Muscle of leg (tissue), 16 donors: ENCODE measurements at places on chromosomes 7 and 10. TPM values are rescaled to one million over a fixed set of nuclear protein-coding genes. Genes with fewer than 3 reads are reported as not detected.

Gene RAB11FIP2
- total RNA-seq = 28.6 TPM

Gene PYROXD2
- 8.8 TPM for total RNA-seq

DNA sequence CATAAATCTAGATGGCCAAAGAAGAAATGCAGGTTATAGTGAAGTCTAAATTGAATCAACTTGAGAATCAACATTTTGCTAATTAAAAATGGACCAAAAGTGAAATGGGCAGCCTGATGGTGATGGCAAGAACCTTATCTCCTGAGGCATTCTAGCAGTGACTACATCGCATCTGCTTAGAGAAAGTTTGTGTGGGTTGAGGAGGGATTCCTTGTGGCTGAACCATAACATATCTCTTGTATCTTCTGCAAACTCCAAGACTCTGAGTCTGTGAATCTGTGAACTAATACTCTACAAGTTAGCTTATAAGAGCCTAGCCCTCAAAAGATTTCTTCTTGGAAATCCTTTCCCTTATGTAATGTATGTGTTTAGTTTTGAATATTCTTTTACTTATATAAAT is 85.6 kb downstream of the PRKG1 start:
- no peak for DNase-seq

DNA sequence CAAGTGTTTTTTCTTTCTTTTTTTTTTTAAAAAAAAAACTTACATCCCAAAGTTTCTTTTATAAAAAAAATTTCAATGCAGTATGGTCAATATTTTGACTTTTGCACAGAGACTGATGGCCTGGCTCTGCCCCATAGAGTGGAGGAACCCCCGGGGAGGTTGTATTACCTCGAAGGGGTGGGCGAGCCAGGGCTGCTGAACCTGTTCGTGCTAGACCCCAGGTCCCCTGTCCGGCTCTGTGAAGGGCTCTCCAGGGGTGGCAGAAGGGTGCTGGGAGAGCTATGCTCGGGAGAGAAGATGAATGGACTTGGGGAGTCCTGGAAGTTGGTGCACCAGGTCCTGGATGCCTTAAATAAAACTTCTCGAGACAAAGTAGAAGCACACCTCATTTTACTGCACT is 446.4 kb upstream of the KLF6 start:
- no peak for DNase-seq

DNA sequence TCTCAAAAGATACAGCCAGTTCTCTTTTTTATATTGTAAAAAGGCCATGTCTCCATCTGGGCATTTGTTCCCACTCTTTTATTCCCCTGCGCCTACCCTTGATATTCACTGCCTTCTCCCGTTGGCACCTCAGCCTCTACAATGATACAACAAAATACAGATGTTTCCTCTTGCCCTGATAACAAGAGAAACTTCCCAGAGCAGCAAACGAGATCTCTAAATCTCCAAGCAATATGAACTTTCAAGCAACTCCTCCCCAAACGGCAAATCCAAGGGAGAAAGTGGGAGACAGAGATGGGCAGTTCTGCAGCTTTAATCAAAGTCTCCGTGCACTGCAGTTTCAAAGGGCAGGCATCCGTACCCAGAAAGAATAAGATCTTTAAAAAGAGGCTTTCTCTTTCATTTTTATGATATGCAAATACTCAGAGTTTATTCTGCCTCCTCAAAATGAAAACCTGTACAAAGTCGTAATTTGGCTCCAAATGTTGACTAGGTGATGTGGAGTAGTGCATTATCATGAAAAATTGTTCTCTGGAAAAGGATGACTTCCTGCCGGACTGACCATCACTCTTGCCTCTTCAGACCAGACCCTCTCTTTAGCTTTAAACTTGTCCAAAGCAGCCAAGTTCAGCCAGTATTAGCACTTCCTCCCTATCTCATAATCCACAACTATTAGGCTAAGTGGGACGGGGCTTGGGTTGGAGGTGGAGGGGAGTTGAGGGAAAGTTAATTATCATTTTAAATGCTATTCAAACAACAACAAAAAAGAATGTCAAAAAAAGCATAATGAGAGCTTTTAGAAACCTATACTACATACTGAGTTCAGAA is 682 bp downstream of the HGF start:
- peak; percentile 30 for DNase-seq

Gene CDC14C
- total RNA-seq = 0.04 TPM

Gene MOGAT3
- not detected for total RNA-seq

Gene AKR1D1
- not detected for total RNA-seq

Gene PDK4
- 13.6 TPM for total RNA-seq

Gene CREB5
- total RNA-seq = 22.7 TPM

DNA sequence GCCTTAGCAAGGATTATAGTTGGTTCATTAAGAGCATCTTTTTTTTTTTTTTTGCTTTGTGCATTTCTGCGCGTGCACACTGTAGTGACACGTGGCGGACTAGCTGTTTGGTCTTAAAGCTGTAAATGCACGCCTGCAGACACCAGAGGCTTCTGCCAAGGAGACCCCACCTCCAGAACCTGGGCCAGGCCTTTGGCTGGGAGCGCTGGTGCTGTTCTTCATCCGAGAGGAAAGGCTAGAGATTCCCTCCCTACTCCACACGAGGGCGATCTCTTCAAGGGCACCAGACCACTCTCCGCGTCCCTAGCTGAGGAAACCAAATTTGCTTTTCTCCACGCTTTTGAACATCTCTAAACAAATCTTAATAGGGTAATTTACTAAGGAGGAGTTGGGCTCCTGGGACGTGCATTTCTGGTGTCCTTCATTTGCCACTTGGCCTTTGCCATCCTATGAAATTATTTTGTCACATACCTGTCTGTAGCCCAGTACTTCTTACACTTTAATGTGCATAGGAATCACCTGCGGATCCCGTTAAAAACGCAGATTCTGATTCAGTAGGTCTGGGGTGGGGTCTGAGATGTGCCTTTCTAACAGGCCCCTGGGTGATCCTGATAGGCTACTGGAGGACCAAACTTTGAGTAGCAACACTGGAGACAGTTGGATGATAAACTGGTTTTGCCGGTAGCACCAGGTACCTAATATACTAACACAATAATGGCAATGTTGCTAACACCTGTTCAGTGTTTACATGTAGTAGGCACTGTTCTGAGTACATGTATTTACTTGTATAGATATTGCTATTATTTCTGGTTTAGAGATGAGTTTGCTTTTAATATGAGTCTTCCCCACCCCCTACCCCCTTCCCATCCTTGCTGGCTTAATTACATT is 1.3 kb upstream of the SLC26A5 start:
- DNase-seq = peak; percentile 14

- no peak for DNase-seq
Measured at GRCh38 chr10:34061841-34062240, 727.4 kb upstream of the NRP1 start.

GRCh38 chr10:63976538-63976937 is 455.3 kb downstream of the REEP3 start:
- peak; percentile 32 for DNase-seq

Gene JAKMIP3
- 0.27 TPM for total RNA-seq

GRCh38 chr7:40915071-40915470 is 780.3 kb downstream of the SUGCT start:
- no peak for DNase-seq

Gene OGDHL
- 0.31 TPM for total RNA-seq

DNA sequence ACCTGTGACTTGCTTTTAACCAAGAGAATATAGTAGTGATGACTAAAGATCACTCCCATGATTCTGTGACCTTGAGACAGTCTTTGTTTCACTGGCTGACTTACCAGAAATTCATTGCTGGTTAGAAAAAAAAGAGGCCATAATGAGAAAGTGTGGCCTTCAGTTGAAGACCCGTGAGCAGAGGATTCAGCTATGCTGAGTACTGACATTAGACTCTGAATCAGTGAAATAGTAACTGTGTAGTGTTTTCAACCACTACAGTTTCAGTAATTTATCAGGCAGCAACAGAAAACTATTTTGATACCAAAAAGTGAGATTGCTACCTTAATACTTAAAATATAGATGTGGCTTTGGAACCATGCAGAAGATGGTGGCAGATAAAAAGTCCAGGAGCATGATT is 298.0 kb upstream of the KCND2 start:
- DNase-seq = no peak

DNA sequence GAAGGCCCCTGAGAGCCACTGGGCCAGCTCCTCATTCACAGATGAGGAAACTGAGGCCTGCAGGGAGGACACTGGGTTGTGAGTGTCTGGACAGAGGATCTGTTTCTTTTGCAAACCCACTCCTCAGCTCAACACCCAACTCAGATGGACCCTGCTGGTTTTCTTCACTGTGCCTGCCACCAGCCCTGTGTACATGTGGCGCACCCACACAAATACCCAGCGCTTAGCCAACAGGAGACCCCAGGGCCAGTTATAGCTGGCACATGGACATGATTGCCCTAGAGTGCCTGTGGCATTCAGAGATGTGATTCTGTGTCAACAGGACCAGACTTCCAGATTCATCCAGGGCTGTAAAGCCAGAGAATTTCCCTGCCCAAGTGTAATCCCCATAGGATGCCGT is 12.4 kb downstream of the PODXL start:
- DNase-seq = no peak

GRCh38 chr10:44198096-44198779 is 186.7 kb downstream of the CXCL12 start:
- DNase-seq = no peak

Gene PLCE1
- total RNA-seq = 31.7 TPM

- DNase-seq = no peak
Measured at GRCh38 chr7:611281-611810, 91.7 kb upstream of the PDGFA start.

Gene SEMA4G
- total RNA-seq = 1.2 TPM

DNA sequence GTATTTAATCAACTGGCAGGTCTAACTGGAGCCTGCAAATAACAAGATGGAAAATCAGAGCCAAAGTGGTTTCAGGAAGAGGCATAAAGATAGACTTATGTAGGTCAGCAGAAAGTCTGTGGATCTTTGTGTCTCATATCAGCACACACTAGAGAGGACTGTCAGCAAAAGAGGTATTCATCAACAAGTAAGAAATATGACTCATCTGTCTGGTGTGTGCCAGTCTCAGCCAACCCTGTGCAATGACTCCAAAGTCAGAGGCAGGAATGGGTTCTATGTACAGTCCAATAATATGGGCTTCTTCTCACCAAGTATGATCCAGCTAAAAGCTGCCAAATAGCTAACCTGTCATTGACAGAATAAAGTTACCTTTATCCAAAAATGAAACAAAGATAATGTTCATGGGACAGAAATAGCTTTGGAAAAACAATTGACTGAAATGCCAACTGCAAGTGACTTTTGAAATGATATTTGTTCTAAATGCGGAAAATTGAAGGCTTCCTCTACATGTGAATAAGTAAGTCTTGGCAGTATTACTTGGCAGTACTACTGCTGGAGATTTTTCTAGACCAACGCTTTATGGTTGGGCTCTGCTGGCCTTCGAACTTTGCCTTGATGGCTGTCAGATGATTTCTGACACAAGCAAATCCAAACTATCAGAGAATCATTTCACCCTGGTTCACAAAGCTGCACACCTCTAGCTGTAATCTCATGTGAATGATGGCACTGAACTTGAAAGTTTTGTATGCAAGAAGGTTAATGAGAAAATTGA is 272.3 kb upstream of the SEMA3C start:
- DNase-seq = peak; percentile 47
